ENCODE measurements at places on chromosomes 1 and 21.

- no peak for DNase-seq
Observed at GRCh38 chr21:39663066-39663465, 50.3 kb downstream of the B3GALT5 start.

GRCh38 chr1:27402349-27402754 is 9.9 kb downstream of the GPR3 start:
- DNase-seq: no peak

DNA sequence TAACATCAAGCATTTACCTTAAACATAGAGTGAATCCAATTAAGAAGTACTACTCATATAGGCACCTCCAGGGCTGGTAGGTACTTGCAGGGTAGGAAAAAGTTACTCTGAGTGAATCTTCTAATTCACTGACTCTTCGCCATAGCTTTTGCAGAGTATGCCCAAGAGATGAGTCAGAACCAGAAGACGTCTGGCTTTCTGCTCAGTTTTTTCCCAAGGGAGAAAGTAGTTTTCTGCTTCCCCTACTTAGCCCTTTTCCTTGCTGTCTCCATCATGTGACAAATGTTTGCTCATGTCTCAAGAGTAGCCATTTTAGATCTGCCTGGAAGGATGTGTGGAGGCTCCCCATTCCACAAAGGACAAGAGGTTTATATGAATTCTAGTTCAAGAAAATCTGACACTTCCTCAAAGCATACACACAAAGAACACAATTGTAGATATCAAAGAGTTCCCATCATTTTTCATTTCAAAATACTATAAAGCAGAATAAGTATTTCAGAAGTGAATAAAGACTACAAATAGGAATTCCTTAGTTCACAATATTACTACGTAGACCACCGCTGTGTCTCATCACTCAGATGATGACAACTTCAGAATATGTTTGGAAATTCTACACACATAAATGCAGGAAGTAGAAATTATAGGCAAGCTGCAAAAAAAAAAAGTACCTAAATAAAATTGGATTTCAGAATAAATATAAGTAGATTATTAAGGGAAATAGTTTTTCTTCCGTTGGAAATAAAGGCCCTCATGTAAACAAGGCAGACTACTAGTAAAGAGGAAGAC is 98.5 kb downstream of the ASH1L start:
- no peak for DNase-seq

DNA sequence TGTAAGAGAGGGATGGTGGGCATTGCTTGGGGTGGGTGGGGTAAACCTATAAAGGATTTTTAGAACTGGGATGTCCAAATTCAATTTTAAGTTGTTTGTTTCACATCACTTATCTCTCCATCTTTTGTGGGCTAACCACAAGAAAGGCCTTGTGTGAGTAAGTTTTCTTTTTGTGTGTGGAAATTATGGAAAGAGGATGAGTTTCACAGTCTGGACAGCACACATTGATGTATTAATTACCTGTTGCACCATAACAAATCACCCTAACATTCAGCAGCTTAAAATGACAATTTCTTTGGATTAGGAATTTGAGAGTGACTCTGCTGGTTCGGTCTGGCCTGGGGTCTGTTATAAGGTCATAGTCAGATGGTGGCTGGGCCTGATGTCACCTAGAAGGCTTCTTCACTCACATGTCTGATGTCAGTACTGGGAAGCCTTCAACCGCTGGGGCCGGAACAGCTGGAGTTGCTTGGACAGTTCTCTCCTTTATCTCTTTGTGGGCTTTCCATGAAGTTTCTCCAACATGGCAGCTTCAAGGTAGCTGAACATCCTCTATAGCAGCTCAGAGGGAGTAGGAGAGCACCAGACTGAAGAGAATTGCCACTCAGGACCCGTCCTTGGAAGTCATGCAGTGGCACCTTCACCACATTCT is 2.0 kb upstream of the COL9A2 start:
- no peak for DNase-seq

GRCh38 chr1:46303038-46303871 is at the start of the genes LRRC41 and UQCRH:
Gene LRRC41, minus strand, starts transcription at chr1:46303616. Its CDS starts 294 bp downstream, at chr1:46303322.
Gene UQCRH, plus strand, starts transcription at chr1:46303698. Its CDS starts 69 bp downstream, at chr1:46303767.
- DNase-seq: peak; percentile 90

- DNase-seq: no peak
Observed at GRCh38 chr1:2042830-2043773, 7.1 kb upstream of the PRKCZ start.

GRCh38 chr1:168391851-168392681 is 111.4 kb downstream of the TBX19 start:
- no peak for DNase-seq

DNA sequence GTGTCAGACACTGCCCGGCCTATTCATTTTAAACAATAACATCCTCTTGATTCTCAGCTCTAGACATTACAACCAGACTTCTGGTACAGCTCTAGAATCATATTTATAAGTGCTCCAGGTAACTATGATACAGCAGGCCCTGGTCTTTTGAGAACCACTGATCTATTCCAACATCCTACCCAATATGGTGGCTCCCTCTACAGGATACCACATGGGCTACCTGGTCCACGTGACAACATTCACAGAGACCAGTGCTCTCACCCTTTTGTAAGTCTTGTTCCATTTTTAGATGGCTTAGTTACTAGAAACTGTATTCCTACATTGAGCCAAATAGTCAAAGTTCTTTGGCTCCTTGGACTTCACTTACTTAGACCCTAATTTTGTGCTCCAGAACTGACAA is 102.9 kb downstream of the PTPN14 start:
- DNase-seq: no peak

GRCh38 chr1:66981679-66982078 is 56.9 kb downstream of the MIER1 start:
- DNase-seq: no peak

DNA sequence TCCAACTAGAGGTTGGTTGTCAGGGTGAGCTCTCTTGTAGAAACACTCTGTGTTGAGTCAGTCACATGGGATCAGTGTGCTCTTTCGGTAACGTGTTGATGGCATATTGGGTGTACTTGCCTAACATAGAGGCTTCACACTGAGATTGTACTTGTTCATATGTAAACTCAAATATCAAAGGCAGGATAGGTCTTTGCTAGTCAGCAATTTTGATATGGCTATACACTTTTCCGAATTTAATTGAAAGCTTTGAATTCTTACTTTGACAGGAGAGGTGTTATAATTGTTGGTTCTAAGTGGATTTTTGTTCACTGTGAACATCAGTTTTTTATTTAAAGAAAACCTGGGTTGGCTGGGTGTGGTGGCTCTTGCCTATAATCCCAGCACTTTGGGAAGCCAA is 16.4 kb upstream of the TGFB2 start:
- DNase-seq: no peak

DNA sequence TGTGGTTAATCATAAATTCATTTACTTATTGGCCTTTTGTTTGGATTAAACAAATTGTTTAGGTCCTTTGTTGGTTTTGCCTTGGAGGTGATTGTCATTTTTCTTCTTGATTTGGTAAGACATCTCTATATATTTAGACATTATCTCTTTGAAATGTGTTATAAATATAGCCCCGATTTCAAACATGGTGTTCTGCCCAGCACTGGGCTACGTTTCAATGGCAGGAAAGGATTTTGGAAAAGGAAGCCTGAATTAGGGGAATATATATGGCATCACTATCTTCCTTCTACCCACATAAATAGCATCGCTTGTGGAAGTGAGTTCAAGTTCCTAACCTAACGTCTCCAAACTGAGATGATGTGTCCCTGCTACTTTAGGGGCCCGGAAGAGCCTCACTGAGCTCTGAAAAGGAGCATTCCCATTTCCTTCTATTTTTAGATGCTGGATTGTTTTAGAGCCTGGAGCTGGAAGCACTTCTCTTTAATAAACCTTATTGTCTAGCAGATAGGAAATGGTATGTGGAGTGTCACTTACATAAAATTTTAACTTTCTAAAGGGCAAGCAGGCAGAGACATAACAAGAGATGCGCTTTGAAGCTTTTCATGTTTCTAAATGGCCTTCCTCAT is 39.4 kb downstream of the PGBD5 start:
- DNase-seq: no peak

- DNase-seq: no peak
Observed at GRCh38 chr1:247440001-247440620, 17.8 kb downstream of the OR2B11 start.

DNA sequence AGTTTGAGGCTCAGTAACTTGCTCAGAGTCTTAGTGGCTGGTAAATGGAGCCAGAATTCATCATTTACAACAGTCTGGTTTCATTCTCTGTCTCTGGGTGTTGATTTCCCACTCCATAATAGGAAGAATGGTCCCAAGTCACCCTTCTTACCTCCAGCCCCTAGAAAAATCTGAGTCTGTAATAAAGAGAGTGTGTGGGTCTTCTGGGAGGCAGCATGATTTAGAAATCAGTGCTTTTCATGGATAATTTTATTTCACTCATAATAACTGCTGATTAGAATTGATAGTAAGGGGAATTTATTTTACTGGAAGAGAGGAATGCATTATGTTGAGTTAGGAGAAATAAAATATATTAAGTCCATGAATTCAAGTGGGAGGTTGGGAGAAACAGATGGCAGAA is 2.1 kb downstream of the PLA2G2D start:
- no peak for DNase-seq

GRCh38 chr1:229194096-229194495 is 76.8 kb upstream of the RAB4A start:
- no peak for DNase-seq

DNA sequence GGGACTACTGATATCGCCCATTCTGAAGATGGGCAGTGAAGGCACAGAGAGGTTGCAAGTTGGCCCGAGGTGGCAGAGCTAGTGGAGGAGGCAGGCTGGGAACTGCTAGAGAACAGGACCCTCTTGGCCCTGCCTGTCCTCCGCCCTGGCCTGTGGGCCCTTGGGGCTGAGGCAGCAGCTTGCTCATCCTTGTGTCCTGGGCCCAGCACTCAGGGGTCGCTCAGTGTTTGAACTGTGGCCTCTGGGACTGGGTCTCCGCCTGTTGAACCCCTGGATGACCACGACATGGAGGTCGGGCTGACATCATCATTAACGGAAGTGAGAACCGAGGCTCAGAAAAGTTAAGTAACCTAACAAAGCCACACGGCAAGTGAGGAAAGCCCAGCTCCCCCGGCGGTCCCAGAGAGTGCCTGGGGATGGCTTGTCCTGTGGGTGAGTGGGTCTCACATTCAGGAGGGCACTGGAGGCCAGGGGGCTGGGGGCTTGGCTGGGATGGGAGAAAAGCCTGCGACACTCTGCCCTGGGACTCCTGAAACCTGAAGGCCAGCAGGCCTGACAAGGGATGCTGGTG is 23.0 kb upstream of the DDOST start:
- no peak for DNase-seq

- no peak for DNase-seq
Observed at GRCh38 chr1:52189898-52190480, 48.1 kb downstream of the ZFYVE9 start.

DNA sequence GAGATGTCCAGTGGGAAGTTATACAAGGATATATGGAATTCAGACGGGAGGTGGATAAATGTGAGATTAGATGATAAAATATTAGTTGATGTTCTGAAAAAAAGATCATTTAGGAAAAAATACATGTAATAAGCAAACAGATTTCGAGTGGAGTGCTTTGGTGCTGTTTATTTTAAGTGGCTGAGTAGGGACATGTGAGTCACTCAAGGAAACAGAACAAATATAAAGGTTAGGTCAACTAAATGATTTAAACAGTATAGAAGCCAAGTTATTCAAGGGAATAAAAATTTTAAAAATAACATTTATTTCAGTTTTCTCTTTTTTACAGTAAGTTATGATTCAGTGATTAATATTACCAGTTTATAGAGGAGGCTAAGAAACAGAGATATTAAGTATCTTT is 1046.7 kb upstream of the B3GALT2 start:
- DNase-seq: no peak

DNA sequence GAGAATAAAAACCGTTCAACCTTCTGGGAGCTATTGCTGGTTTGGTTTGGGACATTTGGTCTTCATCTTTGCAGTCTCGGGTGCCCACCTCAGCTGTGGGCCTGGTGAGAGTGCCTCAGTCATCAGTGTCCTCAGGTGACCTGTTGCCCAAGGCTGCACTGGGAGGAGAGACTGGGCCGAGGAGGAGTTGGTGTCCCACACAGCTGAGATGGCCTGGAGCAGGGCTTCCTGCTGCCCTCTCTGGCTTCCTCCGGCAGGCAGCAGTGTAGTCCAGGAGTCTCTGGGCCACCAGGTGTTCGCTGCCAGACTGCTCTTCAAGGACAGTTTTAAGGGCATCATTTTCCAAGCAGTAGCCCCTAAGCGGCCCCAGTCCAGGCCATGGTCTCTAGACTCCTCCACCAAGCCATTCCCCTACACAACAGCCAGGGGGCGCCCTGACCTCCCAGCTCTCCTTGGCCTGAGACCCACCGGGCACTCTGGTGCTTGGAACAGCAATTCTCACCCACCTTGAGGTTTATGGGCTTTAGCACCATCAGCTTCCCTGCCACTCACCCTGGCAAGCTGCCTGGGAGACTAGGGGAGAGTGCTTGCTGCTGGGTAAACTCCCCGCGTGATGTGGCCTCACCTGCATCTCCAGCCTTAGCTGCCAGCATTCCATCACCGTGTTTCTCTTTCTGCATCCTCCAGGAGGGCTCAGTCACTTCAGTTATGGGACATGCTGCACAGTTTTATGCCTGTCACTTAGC is 9.1 kb upstream of the SYTL1 start:
- DNase-seq: no peak

DNA sequence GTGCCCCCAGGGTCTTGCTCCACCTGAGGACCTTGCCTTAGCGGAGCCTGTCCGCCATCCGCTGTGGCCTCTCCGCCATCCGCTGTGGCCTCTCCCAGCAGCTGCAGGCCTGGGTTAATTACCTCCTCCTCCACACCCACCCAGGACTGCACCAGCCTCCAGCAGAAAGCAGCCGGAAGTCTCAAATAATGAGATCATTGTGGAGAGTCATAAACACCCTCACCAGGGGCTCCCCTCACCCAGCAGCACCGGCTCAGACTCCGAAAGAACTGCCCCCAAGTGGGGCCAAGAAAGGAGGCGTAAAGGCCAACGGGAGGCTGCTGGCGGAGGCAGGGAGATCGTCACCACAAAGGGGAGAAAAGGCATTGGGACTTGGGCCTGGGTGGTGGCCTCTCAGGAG is 10.7 kb upstream of the GPR153 start:
- no peak for DNase-seq

DNA sequence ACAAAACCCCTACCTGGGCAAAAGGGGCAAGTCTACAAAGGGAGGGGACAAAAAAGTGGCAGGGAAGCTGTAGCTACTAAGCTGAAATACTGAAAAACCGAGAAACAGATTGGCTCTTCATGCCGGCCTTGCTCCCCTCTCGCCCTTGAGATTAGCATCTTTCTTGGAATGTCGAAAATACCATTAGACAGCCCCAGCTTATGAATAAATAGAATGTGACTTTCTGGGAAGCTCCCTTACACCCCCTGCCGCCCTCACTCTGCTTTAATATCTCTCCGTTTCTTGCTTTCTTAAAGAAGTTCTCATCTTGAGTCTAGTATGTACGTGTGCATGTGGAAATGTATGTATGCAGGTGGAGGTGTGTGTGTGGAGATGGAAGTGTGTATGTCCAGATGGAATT is 14.1 kb downstream of the TRAF3IP3 start:
- DNase-seq: no peak

DNA sequence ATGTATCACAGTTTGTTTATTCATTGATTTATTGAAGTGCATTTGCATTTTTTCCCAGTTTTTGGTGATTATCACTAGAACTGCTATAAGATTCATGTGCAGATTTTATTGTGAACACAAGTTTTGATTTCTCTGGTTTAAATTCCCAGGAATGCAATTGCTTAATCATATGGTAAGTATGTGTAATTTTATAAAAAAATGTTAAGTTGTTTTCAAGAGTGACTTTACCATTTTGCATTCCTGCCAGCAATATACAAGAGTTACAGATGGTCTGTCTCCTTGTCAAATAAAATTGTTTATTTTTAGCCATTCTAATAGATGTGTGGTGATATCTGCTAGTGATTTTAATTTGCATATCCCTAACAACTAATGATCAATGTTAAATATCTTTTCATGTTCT is 127.3 kb upstream of the APP start:
- no peak for DNase-seq

Measured in right renal pelvis (tissue), 4 donors.